Upper lobe of right lung (tissue), 1 donor: ENCODE measurements at places on chromosomes 7 and 10.

- peak; percentile 74 for DNase-seq
Measured at GRCh38 chr10:25059990-25060389, 43.6 kb downstream of the THNSL1 start.

DNA sequence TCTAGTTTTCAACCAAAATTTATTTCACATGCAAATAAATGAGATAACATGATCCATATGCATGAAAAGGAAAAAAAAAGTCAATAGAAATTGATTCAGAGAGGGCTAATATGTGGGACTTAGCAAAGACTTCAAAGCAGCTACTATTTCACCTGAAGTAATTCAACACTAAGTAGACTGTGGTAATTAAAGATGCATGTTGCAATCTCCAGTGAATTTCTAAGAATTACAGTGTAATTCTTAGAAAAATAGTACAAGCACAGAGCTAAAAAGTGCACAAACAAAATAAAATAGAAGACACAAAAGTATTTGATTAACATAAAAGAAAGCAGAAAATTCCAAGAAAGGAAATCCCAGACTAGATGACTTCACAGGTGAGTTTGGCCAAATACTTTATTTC lies 25.7 kb downstream of the GPR22 start:
- DNase-seq = no peak

DNA sequence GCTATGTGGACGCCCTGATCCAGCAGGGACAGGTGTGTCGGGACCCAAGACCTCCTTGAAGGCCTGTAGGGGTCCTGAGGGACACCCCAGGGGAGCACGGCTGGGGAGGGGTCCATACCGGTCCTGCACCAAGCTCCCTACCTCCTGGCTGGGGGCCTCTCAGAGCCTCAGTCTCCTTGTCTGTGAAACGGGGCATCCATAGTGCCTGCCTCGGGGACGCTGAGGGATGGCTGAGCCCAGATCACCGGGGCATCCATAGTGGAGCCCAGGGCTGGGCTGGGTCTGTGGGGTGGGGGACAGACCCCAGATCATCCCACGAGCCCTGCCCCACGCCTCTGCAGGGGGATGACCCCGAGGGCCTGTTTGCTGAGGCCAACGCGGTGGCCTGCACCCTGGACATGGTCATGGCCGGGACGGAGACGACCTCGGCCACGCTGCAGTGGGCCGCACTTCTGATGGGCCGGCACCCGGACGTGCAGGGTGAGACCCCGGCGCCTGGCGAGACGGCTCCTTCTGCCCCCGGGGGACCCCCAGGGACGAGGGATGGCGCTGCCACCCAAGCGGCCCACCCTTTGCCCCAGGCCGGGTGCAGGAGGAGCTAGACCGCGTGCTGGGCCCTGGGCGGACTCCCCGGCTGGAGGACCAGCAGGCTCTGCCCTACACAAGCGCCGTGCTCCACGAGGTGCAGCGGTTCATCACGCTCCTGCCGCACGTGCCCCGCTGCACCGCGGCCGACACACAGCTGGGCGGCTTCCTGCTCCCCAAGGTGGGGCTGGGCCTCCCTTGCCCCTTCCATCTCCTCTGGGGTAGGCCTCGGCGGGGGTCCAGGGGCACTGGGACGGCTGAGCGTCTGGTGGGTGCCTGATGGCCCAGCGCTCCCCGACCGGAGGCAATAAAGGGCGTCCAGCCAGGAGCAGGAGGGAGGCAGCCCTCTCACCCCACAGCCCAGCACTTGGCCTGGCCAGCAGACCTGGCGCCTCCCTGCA lies 4.1 kb downstream of the CYP2W1 start:
- DNase-seq = no peak

GRCh38 chr10:132543916-132544743 lies 6.5 kb downstream of the INPP5A start:
- no peak for DNase-seq

GRCh38 chr10:124245191-124245590 lies 151.8 kb upstream of the CHST15 start:
- DNase-seq = no peak
